Activated CD4-positive, alpha-beta memory T cell treated with anti-CD3 and anti-CD28 coated beads, Interleukin-2, amount 10 ng/mL, durations not matched to agents 7 days and 5 days (primary cell): ENCODE measurements at places on chromosomes 4 and X. TPM values are rescaled to one million over a fixed set of nuclear protein-coding genes. Genes with fewer than 3 reads are reported as not detected.

GRCh38 chr4:3493720-3494461 is 30.8 kb downstream of the DOK7 start:
- no peak for DNase-seq
- H3K36me3 ChIP-seq: no peaks in the 10 kb centered on the region
- H3K4me1 ChIP-seq: no peaks in the 10 kb centered on the region
- no peak overlapping the region for H3K27ac ChIP-seq

GRCh38 chr4:167897116-167897515 is 195.2 kb upstream of the ANXA10 start:
- no peak for DNase-seq
- no peaks in the 10 kb centered on the region for H3K4me1 ChIP-seq
- H3K4me3 ChIP-seq: no peak overlapping the region
- H3K27ac ChIP-seq: no peak overlapping the region
- no peaks in the 10 kb centered on the region for H3K27me3 ChIP-seq

GRCh38 chrX:148984238-148984637 is 483.8 kb downstream of the AFF2 start:
- H3K27me3 ChIP-seq: no peaks in the 10 kb centered on the region
- no peak for DNase-seq
- no peak overlapping the region for H3K27ac ChIP-seq
- H3K4me3 ChIP-seq: no peak overlapping the region

- no peak overlapping the region for H3K4me3 ChIP-seq
- no peaks in the 10 kb centered on the region for H3K4me1 ChIP-seq
- DNase-seq: no peak
- H3K27ac ChIP-seq: no peak overlapping the region
- H3K36me3 ChIP-seq: no peaks in the 10 kb centered on the region
- no peaks in the 10 kb centered on the region for H3K27me3 ChIP-seq
These were observed 2666.6 kb downstream of the PCDH7 start for GRCh38 chr4:33386764-33387163.

DNA sequence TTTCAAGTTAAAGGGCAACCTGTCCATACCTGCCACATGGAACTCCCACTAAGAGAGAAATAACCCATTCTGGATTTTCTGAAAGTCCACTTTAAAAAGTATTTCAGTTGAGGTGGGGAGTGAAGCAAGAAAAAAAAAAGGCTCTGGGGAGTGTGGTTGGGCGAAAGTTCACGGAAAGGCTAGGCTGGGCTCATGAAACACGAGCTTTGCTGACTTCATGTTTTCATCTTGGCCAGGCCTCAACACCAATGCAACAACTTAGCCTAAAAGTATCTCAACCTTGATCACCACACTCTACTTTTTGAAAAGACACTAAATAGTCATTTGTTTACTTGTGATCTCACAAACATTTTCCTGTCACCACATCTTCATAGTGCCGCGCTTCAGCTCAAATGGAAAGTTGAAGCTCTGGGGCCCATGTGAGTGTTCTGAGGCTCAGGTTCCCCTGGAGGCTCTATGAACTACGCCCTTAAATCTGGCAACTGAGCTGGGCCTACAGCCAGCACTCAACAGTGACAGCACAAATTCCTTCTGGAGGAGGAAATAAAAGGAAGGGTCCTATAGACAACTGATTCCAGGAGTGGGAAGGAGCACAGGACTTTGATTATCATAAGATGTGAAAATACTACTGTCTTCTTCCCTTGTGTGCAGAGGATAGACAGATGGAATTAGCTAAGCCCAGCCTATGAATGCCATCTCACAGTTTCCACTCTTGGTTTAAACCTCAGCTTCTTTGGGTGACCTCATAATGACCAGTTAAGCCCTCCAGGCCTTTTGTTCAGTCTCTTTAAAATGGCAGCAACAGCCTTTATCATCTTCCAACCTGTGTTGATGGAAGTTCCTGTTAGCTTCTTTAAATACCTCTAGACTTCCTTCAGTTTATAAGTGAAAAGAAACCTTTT is 5.1 kb downstream of the CD40LG start:
- DNase-seq: peak; percentile 51
- H3K27me3 ChIP-seq: no peaks in the 10 kb centered on the region
- peaks cover 100% of the 10 kb centered on the region for H3K36me3 ChIP-seq
- peaks cover 55% of the 10 kb centered on the region for H3K4me1 ChIP-seq
- peak overlapping the region; percentile 91 for H3K27ac ChIP-seq

GRCh38 chr4:31803526-31804195 is 1083.5 kb downstream of the PCDH7 start:
- no peak overlapping the region for H3K27ac ChIP-seq
- no peak overlapping the region for H3K4me3 ChIP-seq
- no peak for DNase-seq
- H3K27me3 ChIP-seq: no peaks in the 10 kb centered on the region
- H3K4me1 ChIP-seq: no peaks in the 10 kb centered on the region
- H3K36me3 ChIP-seq: no peaks in the 10 kb centered on the region

GRCh38 chrX:43551590-43551989 is 104.5 kb upstream of the MAOA start:
- DNase-seq: no peak
- no peak overlapping the region for H3K27ac ChIP-seq
- no peaks in the 10 kb centered on the region for H3K27me3 ChIP-seq
- peaks cover 1% of the 10 kb centered on the region for H3K4me1 ChIP-seq

- H3K36me3 ChIP-seq: no peaks in the 10 kb centered on the region
- no peak overlapping the region for H3K27ac ChIP-seq
- no peak overlapping the region for H3K4me3 ChIP-seq
These were observed 34.1 kb downstream of the PLS3 start for GRCh38 chrX:115595049-115595448.

FGFBP2 gene
- total RNA-seq: 3.2 TPM

GRCh38 chrX:117973110-117973807 is 143.4 kb downstream of the KLHL13 start:
- no peaks in the 10 kb centered on the region for H3K4me1 ChIP-seq
- no peak overlapping the region for H3K4me3 ChIP-seq
- H3K27me3 ChIP-seq: no peaks in the 10 kb centered on the region
- H3K27ac ChIP-seq: no peak overlapping the region

GRCh38 chrX:8868070-8868773 is 67.0 kb upstream of the FAM9A start:
- no peak overlapping the region for H3K4me3 ChIP-seq
- no peak for DNase-seq
- no peaks in the 10 kb centered on the region for H3K4me1 ChIP-seq

- no peak for DNase-seq
- no peak overlapping the region for H3K4me3 ChIP-seq
- H3K4me1 ChIP-seq: no peaks in the 10 kb centered on the region
- H3K27me3 ChIP-seq: no peaks in the 10 kb centered on the region
These were observed 48.8 kb downstream of the RAPGEF2 start for GRCh38 chr4:159151689-159152088.

GRCh38 chr4:89254847-89255246 is 52.8 kb downstream of the GPRIN3 start:
- H3K27ac ChIP-seq: peak overlapping the region; percentile 52
- H3K36me3 ChIP-seq: peaks cover 68% of the 10 kb centered on the region
- peak; percentile 50 for DNase-seq

- H3K27ac ChIP-seq: no peak overlapping the region
- DNase-seq: no peak
- peaks cover 8% of the 10 kb centered on the region for H3K36me3 ChIP-seq
- H3K4me3 ChIP-seq: peak overlapping the region; percentile 67
- peaks cover 22% of the 10 kb centered on the region for H3K4me1 ChIP-seq
These were observed 21.5 kb downstream of the HAND2 start for GRCh38 chr4:173508386-173509035.

HSD17B13 gene
- 0.30 TPM for total RNA-seq

GABRE gene
- not detected for total RNA-seq

LNX1 gene
- not detected for total RNA-seq

BEND2 gene
- total RNA-seq: not detected

TNIP3 gene
- total RNA-seq: 1.6 TPM

DNA sequence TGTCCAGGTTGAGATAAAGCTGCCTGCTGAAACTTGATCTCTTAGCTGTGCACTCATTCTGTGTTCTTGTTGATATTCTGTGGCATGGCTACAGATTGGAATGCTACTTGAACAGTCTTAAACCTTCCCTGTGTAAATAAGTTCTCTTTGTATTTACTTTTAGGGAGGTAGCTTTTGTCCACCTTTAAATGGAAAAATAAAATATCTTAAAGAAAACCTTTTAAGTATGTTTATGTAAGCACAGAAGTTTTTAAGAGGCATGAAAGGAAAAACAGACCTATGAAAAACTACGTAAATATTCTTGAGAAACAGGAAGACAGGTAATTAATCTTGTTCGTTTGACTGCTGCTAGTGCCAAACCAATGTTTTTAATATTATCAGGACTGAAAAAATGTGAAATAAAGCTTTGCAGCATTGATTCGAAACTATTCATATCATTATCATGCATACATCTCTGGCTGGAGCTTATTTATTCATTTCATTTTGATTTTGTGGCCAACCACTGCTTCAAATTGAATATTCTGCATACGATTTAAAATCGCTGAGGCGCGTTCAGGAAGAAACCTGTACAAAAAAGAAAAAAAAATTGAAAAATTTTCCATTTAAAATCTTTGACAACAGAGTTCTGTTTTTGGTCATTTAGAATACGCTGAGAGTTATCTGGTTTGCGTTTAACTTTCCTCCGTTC is 17.8 kb downstream of the HSD17B13 start:
- DNase-seq: no peak
- H3K36me3 ChIP-seq: no peaks in the 10 kb centered on the region
- H3K4me3 ChIP-seq: no peak overlapping the region
- peaks cover 5% of the 10 kb centered on the region for H3K27me3 ChIP-seq
- no peak overlapping the region for H3K27ac ChIP-seq

CDKL5 gene
- total RNA-seq: 2.0 TPM

GRCh38 chr4:87216469-87216868 is 3.9 kb downstream of the KLHL8 start:
- H3K27ac ChIP-seq: no peak overlapping the region
- no peaks in the 10 kb centered on the region for H3K27me3 ChIP-seq
- H3K36me3 ChIP-seq: no peaks in the 10 kb centered on the region

GRCh38 chrX:132173647-132174046 is 45.6 kb downstream of the RAP2C start:
- DNase-seq: no peak
- no peaks in the 10 kb centered on the region for H3K4me1 ChIP-seq
- H3K27me3 ChIP-seq: no peaks in the 10 kb centered on the region
- no peak overlapping the region for H3K4me3 ChIP-seq
- H3K27ac ChIP-seq: no peak overlapping the region
- H3K36me3 ChIP-seq: no peaks in the 10 kb centered on the region
